ENCODE measurements at places on chromosomes 4 and X.

GRCh38 chr4:37157476-37158167 is 86.9 kb upstream of the NWD2 start:
- no peak for DNase-seq

- DNase-seq: no peak
These were observed 51.7 kb upstream of the SLC10A4 start for GRCh38 chr4:48431401-48431800.

DNA sequence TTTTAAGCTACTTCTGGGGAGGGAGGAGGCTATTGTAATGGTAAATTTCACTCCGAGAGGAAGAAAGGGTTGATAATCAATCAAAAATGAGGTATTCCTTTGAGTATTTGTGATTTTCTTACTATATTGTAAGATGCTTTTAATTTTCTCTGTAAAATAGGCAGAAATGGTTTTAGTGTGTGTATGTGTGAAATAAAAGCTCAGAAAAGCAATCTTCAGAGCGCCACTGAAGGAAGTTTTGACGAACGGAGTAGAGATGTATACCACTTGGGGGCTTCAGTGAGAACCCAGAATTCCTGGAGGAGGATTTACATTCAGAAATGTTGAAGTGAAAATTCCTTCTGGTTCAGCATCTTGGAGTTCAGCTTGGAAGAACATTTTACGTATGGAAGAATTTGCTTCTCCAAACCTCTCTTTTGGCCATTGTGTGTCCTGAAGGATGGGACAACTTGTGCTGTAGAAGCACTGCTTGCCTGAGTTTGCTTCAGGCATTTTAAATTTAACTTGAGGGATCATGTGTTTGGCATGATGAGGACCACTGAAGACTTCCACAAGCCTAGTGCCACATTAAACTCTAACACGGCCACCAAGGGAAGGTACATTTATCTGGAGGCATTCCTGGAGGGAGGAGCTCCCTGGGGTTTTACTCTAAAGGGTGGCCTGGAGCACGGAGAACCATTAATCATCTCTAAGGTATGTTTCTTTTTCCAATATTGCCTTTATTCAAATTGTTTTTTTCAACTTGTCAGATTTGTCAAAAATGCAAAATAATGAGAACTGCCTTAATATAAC is 695 bp downstream of the SHROOM3 start:
- no peak for DNase-seq

DNA sequence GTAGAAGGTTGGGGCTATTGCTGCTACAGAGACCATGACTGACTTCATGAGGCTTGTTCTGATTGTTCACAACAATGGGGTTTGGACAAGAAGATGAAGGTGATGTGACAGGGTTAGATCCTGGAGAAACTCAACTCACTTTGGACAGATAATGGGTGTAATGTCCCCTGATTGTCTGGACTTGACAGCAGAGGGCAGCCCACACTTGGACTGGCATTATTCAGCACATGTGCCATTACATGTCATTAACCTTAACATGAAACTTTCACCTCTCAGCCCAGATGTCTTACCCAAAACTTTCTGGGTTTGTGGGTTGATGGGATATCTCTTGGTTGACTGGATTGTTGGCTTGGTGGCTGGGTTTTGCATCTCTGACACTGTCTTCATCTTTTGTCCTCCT is 101.5 kb downstream of the MXRA5 start:
- no peak for DNase-seq

GRCh38 chrX:119177278-119177677 is 49.7 kb upstream of the KIAA1210 start:
- DNase-seq: no peak

- no peak for DNase-seq
These were observed 239.1 kb downstream of the EVC2 start for GRCh38 chr4:5469151-5469775.

DNA sequence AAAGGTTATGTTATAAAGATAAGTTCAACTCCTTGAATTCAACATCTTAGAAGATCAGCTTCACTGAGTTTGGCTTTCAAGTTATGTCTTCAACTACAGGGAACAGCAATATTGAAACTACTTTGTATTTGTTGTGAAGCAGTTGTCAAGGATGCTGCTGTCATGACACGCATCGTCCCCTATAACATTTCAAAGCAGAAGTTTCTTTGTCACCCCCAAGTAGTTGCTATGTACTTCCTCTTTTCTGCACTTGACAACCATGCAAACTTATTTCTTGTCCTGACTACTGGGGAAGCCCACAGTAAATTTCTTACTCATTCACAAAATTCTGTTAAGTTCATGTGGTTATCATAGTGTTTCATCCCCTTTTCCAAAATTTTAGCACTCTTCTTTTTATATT is 14.3 kb downstream of the ANTXR2 start:
- peak; percentile 19 for DNase-seq

- no peak for DNase-seq
These were observed 78.9 kb upstream of the GUCY1A1 start for GRCh38 chr4:155587766-155588165.

Data from activated CD4-positive, alpha-beta T cell treated with anti-CD3 and anti-CD28 coated beads, Interleukin-2, amount 50 U/mL, for 1 hour (primary cell).